ENCODE measurements at places on chromosomes 7 and 10.

GRCh38 chr7:24734306-24734705 is 23.0 kb downstream of the GSDME start:
- no peak for DNase-seq

GRCh38 chr7:143375298-143376034 is 5.7 kb upstream of the ZYX start:
- DNase-seq: no peak

GRCh38 chr10:95289921-95290421 is 832 bp downstream of the PDLIM1 start:
- DNase-seq: no peak

GRCh38 chr10:105188737-105189462 is 547.8 kb downstream of the SORCS3 start:
- no peak for DNase-seq

DNA sequence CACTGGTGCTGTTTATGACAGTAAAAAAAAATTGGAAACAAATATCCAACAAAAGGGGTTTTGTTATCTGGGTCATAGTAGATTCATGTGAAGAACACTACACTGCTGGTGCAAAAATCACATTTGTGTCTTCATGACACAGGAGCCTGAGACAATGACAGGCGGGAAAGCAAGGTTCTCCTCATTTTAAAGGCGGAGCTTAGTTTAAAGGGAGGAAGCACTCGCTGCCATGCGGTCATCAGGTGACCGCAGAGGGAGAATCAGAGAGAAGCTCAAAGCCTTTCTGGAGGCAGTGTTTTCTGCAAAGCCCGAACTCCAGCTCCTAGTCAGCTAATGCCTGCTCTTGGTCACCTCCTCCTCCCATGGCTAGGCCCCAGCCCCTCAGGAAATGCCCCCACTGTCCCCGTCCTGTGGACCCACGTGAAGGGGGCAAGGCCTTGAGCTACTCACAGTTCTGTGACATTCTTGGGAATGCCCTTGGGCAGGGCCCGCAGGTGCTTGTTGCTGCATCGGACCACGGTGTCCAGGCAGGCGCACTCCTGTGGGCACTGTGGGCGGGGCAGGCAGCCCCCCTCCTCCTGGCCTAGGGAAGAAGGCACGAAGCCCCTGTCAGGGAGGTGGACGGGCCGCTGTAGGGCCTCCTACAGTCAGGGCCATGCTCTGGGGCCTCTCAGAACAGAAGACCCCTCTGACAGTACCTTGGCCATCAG is 146.1 kb downstream of the SLIT1 start:
- no peak for DNase-seq

GRCh38 chr7:125602441-125602840 is 672.8 kb upstream of the POT1 start:
- DNase-seq: no peak

DNA sequence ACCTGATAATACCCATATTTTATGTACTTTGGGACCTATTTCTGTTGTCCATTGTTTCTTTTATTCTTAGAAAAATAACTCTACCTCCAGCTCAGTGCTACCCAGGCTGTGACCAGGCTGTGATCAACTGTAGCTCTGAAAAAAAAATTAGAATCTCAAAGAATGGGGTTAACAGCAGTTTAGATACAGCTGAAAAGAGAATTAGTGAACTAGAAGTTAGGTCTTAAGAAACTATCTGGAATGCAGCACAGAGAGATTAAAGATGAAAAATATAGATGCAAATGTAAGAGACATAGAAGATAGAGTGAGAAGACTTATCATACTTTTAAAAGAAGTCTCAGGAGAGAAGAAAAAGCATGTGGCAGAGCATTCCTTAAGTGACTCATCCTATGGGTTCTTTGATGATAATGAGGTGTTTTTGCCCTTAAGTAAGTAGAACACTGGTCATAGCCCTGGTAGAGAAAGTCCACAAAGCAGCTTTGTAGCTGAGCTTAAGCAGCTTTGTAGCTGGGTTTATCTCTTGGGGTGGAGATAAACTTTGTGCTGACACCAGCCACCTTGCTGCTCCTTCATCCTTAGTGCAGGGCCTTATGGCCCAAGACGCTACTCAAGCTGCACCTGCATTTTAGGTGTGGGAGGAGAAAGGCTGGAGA is 27.3 kb upstream of the SFRP5 start:
- no peak for DNase-seq

DNA sequence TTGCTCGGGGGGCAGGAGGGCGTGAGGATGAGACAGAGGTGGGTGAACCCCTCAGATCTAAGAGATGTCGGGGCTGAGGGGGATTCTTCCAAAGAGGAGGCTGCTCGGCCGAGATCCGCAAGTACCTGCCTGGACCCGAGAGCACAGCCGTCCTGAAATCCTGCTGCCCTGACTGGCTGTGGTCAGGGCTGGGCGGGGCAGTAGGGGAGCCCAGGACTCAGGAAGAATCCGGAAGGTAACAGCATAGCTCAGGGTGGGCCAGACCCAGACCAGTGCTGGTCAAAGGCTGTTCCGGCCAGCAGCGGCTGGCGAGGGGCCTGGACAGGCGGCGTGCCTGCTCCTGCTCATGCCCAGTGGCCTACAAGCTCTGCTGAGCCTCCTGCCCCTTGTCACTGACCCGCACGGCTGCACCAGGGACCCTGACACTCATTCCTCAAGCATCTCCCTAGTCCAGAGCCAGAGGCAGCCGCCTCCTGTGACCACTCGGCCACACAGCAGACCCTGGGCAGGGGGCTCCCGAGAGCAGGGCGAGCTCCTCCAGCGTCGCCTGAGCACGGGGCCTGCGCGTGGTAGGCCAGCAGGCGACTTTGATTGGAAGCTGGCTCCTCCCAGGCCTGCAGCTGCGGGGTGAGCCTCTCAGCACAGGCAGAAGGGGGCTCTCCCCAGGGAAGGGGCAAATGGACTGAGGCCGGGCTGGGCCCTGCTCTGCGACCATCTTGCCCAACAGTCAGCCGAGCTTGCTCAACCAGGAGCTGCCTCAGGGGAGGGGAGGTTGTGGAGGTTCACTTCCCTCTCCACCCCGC is 3.1 kb upstream of the ADAP1 start:
- DNase-seq: no peak

- DNase-seq: no peak
Observed at GRCh38 chr10:95247881-95248583, 42.8 kb downstream of the PDLIM1 start.

DNA sequence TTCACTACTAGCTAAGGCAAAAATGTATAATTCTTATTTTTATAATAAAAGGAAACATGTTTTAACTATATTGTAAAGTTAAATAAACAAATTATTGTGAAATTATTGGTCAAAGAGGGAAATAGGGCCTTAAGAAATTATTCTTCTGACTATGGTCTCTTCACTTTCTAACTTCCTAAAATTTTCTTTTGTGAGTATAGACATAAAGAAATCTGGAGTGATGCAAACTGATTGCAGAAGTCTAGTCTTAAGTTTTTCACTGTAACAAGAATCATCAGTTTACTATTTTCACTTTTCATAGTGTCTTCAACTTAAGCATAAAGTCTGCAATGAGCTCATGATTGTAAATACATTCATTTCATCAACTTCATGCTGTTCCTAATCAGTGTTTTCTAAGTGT is 525.4 kb downstream of the TFEC start:
- no peak for DNase-seq

GRCh38 chr10:52269233-52269632 is 44.8 kb upstream of the DKK1 start:
- no peak for DNase-seq

DNA sequence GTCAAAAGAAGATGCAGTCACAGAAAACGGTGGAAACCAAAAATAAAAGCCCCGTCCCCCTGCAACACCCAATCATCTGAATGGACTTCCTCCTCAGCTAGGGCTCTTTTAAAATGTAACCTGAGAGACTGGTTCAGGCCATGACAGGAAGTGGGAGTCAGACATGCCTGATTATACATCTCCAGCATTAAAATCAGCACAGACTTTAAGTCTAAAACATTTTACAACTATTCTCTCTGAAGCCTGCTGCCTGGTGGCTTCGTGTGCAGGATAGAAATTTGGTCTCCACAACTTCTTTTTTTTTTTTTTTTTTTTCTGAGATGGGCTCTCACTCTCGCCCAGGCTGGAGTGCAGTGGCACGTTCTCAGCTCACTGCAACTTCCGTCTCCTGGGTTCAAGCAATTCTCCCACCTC is 30.3 kb downstream of the HACD1 start:
- no peak for DNase-seq

GRCh38 chr7:66076462-66077329 is 1.1 kb downstream of the ASL start:
- no peak for DNase-seq

DNA sequence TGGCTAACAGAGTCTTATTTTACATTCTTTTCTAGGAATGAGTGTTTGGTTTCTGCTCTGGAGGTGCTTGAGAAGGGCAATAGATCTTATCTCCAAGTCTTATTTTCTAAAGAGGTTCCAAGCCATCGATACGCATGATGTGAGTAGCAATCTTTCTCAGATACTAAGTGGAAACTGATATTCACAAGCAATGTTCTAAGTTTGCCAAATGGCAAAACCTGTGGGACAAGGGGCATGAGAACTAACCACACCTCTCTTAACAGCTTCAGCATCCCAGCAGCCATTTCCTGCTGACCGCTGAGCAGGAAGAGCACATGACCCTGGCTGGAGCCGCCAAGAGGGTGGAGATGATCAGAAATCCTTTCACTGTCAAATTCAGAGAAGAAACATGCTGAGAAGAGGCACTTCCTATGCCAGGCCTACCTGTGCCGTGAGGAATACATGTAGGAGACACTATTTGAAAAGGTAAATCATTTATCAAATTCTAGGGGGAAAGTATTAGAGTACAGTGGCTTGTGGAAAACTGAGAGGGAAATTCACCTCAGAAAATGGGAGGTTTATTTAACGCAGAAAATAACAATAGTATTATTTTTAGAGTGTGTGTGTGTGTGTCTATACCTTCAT is 35.2 kb downstream of the CCDC71L start:
- no peak for DNase-seq

GRCh38 chr7:142854372-142855113 is at the start of gene EPHB6:
TSS of gene EPHB6 (plus strand) at chr7:142855076. CDS start at chr7:142863228, 8,152 bp downstream.
- DNase-seq: no peak

GRCh38 chr7:13017333-13017857 is 330.0 kb downstream of the ARL4A start:
- no peak for DNase-seq

- DNase-seq: no peak
Observed at GRCh38 chr10:124064676-124065075, 28.7 kb downstream of the CHST15 start.

DNA sequence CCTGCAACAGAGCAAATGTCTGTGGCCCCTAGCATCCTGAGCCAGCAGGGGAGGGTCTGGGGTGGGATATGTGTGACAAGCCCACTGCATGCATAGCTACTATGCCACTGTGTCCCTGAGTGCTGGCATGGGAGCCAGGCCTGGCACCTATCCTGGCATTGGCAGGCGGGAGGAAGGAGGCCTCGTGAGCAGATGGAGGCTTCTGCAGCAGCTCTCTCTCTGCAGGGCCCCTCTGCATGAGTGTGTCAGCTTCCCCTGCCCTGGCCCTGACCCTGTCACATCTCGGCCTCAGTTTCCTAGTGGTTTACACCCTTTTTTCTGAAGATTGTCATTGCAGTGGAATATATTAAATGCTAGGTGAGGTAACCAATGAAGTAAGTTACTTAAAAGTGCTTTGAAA is 13.1 kb upstream of the IMPDH1 start:
- DNase-seq: no peak

DNA sequence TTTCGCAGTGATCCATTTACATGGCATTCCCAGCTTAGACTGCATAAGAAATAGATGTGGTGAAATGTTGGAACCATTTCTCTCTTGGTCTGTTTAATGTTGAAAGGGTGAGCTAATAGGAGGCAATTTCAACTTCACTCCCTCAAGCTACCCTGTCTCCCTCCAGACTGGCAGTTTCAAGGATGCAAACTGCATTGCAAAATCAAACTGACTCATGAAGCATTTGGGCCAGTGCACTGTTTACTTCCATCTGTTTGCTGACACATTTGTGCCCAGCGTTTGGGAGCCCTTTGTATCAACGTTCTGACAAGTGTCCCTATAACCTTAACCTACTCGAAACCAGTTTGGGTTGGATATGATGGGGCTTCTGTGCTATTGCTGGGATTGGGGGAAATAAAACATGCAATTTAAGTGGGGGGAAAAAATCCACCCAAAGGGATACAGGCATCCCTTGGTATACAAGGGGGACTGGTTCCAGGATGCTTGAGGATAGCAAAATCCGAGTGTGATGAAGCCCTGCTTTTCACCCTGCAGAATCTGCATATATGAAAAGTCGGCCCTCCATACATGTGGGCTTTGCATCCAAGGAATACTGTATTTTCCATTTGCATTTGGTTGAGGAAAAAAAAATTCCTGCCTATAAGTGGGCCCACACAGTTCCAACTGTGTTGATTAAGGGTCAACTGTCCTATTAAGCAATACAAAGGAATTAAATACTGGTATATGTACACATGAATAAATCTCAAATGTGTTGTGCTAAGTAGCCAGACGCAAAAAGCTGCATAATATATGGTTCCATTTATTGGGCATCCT is 15.6 kb downstream of the RHEB start:
- DNase-seq: peak; percentile 89

- DNase-seq: no peak
Observed at GRCh38 chr7:104985259-104985617, 28.8 kb upstream of the KMT2E start.

- peak; percentile 87 for DNase-seq
Observed at GRCh38 chr10:69065406-69066361, 22.2 kb upstream of the SRGN start.

- no peak for DNase-seq
Observed at GRCh38 chr10:60420991-60421894, 31.6 kb upstream of the ANK3 start.

- DNase-seq: no peak
Observed at GRCh38 chr7:43905956-43906330, 453 bp downstream of the URGCP start.

GRCh38 chr10:5343561-5343960 is 21.2 kb upstream of the UCN3 start:
- peak; percentile 13 for DNase-seq

- peak; percentile 53 for DNase-seq
Observed at GRCh38 chr7:70177166-70177565, 578.9 kb downstream of the AUTS2 start.

- DNase-seq: peak; percentile 71
Observed at GRCh38 chr10:63106111-63106755, 26.9 kb upstream of the NRBF2 start.

GRCh38 chr7:112282476-112283188 is 76.1 kb downstream of the ZNF277 start:
- no peak for DNase-seq

DNA sequence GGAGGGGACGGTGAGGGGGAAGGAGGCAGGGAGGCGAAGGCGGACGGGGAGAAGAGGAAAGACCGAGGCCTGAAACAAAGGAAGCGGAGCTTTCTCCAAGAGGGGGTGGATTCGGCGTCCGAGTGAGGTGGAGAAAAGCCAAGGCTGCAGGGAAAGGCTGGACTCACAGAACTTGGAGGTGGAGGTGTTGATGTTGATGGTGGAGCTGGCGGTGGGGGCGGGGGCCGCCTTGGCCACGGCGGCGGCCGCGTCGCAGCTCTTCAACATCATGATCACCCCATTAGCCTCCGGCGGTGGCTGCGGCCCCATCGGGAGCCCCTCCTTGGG is 578 bp downstream of the CACUL1 start:
- DNase-seq: no peak

DNA sequence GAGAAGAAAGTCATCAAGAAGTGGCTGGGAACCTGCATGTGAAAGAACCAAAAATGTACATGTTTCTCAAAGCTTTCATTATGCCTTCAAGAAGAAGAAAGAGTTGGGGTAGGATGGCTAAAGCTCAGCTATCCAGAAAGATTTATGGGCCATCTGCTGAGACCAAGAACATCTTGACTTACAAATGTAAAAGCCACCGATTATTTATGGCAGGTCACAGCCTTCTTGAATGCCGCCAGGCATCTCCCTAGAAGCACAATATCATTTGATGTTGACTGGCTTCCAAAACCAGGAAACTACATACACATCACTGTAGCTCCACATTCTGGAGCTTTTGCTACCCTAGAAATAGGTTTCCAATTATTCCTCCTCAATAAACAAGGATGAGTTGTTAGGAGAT is 254.2 kb upstream of the AOAH start:
- DNase-seq: no peak

Data from stromal cell of bone marrow (primary cell).